ENCODE measurements at places on chromosomes 12 and 14.

GRCh38 chr12:132186857-132187620 lies 42.8 kb downstream of the NOC4L start:
- no peak for DNase-seq

GRCh38 chr12:49260166-49260565 lies 4.7 kb upstream of the TUBA1C start:
- DNase-seq: peak; percentile 35

DNA sequence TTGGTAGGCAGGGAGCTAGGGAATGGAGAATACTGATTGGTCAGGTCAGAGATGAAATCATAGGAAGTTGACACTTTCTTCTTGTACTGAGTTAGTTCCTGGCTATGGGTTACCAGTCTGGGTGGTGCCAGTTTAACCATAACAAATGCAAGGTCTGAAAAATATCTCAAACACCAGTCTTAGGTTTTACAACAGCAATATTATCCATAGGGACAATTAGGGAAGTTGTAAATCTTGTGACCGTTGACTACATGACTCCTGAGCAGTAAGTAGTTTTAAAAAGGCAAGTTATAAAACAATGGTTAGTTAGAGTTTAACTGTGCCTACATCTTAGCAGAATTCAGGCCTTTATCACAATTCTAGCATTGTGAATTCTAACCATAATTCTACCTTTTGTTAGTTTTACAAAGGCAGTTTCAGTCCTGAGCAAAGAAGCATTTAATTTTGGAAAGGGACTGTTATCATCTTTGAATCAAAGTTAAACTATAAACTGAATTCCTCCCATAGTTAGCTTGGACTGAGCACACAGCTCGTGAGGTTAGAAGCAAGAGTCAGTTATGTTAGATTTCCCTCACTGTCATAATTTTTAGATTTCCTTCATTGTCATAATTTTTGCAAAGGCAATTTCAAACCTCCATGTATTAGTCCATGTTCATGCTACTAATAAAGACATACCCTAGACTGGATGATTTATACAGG lies 19.7 kb upstream of the MON2 start:
- DNase-seq: peak; percentile 9

DNA sequence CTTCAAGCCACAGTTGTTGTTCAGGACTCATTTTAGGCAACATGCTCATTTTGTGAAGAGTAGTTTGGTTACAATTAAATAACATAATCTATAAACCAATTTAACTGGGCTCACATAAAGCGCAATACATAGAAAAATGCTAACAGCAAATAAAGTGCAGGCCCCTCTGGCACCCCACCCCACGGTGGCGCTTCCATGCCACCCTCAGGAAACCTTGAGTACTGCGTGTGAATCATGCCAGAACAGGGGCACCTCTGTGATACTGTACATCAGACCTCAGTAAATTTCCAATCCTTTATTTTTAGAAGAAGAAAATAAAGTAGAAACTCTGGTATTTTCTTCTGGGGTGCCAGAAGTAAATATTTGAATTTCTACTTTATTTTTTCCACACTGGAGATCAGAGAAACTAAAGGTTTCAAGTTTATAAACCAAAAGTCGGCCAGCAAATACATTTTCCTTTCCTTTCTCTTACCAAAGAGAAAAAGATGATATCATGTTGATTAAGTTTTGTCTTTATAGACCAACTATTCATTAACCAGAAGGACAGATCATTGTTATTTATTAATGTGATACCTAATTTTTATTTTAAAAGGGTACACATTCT lies 316.8 kb downstream of the PAWR start:
- no peak for DNase-seq

GRCh38 chr12:88141774-88142609 lies at the start of the genes CEP290 and TMTC3:
CEP290 (minus strand) TSS chr12:88142088; CDS start chr12:88141307, 781 bp downstream.
TMTC3 (plus strand) TSS chr12:88142307; CDS start chr12:88148316, 6,009 bp downstream.
- peak; percentile 99 for DNase-seq

DNA sequence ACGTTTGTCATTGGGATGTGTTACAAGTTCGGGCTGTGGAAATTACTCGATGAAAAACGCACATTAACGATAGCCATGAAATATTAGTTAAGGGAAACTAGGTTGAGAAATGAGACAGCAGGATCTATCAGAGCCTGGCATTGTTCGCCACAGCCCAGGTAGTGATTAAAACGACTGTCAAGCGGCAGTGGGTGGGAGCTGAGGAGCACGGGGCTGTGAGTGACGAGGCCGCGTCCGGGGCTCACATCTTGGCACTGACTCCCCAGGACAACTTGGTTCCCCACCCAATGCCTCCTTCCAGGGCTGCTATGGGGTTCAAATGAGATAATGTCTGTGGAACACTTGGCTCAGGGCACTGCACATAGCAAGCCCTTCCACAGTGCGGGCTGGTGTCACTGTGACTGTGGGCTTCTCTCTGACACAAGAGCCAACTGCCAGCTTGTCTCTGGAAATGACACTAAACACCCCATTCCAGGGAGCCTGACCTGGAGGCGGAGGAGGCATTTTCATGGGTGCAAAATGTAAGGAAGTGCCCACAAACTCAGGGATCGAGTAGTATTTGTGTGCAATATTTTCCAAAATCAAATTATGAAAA lies 19.3 kb downstream of the MMAB start:
- DNase-seq: no peak

- DNase-seq: no peak
Observed at GRCh38 chr12:12294215-12295005, 27.6 kb upstream of the LRP6 start.

All from MV-4-11 (cell line).